ENCODE measurements at places on chromosomes 11 and 22. TPM values are rescaled to one million over a fixed set of nuclear protein-coding genes. Genes with fewer than 3 reads are reported as not detected.

GRCh38 chr11:34810107-34810562 is 106.0 kb downstream of the APIP start:
- no peak for DNase-seq

DNA sequence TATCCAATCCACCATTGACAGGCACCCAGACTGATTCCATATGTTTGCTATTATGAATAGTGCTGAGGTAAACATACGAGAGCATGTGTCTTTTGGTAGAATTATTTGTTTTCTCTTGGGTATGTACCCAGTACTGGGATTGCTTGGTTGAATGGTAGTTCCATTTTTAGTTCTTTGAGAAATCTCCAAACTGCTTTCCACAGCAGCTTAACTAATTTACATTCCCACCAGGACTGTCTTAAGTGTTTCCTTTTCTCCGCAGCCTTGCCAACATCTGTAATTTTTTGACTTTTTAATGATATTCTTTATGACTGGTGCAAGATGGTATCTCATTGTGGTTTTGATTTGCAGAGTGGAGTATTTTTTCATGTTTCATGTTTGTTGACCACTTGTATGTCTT is 8.3 kb downstream of the FDX1 start:
- no peak for DNase-seq

DNA sequence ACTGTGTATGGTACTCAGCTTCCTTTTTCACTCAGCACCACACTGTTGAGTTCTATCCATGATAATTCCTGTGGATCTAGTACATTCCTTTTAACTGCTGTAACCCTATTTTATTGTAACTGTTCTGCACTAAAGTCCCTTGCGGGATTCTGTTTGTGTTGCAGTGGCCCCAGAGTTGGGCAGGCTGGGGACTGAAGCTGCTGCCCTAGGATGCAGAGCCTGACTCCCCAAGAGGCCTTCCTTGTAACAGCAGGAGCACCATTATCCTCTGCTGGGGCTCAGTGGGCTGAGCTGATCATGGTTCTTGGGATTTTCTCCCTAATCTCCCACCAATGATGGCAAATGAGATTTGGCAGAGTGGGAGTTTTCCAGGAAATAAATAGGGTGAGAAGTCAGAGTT is 77.7 kb downstream of the CABIN1 start:
- DNase-seq, result no peak

GRCh38 chr11:73623686-73624085 is 22.7 kb upstream of the PLEKHB1 start:
- no peak for DNase-seq

- no peak for DNase-seq
Measured at GRCh38 chr11:82507288-82507687, 226.4 kb downstream of the FAM181B start.

DNA sequence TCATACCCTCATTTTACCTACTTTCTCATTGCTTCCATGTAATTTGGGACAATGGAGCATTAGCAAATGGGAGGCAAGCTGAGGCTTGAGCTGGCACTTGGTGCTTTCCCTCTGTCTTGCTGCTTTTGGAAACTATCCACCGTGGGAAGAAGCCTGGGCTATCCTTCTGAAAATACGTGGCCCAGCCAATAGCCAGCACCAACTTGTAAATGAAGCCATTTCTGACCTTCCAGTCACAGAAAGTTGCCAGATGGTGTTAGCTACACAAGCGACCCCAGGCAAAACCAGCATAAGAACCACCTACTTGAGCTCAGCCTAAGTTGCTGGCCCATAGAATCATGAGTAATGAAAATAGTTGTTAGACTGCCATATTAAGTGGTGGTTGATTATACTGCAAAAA is 18.5 kb upstream of the SPON1 start:
- DNase-seq, result no peak

- no peak for DNase-seq
Measured at GRCh38 chr11:47477323-47477722, 28.4 kb upstream of the RAPSN start.

GRCh38 chr22:36323855-36324331 is 63.9 kb downstream of the MYH9 start:
- no peak for DNase-seq

UBQLNL gene
- 0.32 TPM for total RNA-seq

ACTN3 gene
- total RNA-seq, result not detected

CNTN5 gene
- 0.13 TPM for total RNA-seq

TMEM191C gene
- total RNA-seq, result 0.72 TPM

NLRP6 gene
- total RNA-seq, result 1.3 TPM

PRRG4 gene
- 6.5 TPM for total RNA-seq

All from right lobe of liver (tissue), 6 donors.